ENCODE measurements at places on chromosomes 11 and 22.

GRCh38 chr11:11425806-11426205 lies 72.8 kb upstream of the CSNK2A3 start:
- peak; percentile 65 for DNase-seq

DNA sequence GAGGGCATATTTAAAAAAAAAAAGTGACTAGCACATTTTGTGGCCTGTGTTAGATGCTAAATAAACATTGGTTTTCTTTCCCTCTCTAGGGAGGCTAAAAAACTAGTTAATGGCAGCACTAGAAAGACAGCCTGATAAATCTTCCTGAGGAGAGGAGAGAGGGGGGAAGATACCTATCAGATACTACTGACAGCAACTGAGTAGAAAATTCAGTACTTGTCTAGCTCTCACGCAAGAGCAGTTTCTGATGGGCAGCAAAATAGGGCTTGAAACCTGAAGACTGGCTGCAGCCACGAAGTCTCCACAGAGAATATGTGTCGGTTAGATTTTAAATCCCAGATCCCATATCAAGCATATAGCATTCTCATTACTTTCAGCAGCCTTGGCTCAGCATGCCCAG lies 388.2 kb downstream of the KCNA4 start:
- DNase-seq: no peak

DNA sequence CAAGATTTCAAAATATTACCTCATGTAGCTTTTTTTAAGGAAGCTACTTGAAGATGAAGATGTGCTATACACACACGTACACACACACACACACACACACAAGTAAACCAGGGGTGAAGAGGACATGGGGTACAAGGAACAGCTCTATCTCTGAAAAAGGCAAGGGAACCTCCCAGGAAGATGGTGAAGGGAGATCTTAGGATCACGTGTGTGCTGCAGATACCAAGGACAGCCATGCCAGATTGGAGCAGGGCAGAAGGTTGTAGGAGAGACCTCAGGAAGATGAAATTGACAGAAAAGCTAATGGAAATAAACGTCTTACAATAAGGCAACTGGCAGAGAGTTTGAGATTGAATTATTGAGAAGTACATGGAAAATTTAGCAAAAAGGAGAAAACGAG lies 19.7 kb downstream of the RAB39A start:
- DNase-seq: no peak

DNA sequence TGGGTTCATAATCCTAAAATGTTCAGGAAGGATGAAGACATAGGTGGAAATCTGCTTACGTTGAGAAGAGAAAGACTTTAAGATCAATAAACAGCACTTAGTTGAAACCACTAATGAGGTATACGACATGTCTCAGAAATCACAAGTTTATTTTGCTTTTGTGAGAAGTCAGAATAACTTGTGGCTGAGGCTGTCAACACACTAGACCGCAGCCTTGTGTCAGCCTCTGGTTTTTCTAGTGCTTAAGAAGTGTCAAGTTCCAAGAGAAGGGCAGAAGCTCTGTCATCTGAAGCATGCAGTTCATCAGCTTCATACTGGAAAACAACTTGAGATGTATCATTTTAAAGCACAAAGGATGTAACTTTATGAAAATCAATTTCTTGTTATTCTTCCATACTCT lies 420.9 kb downstream of the METTL15 start:
- DNase-seq: peak; percentile 41

DNA sequence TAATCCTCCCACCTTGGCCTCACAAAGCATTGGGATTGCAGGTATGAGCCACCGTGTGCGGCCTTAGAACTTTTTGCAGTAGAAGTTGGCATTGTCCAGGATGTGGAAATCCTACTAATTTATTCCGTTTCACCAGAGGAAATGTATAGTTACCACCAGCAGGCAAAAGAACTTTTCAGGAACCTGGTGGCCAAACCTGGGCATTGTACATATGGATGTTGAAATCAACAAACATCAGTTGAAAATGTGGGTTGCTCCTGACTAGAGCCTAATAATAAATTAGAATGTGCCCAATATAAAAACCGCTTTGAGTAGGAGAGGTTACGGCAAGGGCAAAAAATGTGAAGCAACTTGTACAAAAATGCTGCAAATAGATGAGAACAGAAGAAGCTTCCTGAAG lies 40.7 kb upstream of the XBP1 start:
- DNase-seq: no peak

DNA sequence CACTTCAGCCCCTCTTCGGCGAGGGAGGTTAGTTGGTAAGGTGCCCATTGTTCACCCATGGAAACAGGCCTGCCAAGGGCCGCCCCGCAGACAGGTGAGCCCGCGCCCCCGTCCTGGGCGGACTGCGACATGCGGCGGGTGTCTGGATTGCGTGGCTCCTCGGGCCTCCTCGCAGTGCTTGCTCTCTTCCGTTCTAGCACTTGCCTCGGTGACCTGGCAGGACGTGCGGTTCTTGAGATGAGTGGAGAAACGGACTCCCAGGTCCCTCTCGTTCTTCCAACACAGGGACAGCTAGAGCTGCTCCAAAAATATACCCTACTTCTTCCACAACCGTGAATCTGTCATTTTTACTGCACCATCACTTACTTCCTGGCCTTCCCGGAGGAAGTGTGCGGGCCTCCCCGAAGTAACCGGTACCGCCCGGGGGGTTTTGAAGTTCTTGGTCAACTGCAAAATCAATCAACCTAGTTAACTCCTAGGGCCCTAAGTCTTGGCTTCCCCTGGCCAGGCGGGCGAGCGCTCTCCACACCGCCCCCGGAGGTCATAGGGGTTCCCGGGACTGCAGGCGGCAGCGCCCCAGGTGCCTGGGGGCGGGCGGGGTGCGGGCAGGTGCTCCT lies 745 bp upstream of the ZBTB44 start:
- DNase-seq: no peak

DNA sequence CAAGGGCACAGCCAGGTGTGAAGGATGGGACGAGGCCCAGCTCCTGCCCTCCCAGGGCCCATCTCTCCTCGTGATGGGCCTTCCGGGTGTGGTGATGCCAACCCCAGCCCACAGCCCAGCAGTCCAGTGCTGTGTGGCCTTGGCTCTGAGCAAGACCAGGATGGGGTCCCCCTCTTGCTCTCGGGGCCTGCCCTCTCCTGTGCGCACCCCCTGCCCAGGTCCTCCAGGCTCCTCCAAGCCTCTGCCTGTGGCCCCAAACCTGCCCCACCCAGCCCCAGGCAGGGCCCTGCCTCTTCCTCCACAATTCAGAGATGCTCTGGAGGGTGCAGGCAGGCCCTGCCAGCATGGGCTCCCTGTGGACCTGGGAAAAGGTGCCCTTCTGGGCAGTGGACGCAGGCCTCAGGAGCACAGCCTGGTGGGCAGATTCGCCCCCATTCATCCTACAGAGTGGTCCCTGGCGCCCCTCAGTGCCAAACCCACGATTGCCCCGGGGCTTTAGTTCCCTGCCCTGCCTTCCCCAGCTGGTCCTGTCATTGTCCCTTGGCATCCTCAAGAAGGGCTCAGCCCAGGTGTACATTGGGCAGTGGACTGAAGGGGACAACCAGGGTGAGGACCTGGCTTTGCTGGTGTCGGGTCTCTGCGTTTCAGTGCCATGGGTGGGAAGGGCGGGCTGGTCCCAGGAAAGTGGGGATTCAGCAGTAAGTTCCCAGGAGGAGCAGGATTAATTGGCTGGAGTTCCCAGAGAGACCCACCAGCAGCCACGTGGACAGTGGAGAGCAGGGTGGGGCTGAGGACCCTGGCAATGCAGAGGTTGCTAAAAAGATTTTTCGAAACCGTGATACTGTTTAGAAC lies 19.8 kb downstream of the EIF1AD start:
- no peak for DNase-seq

DNA sequence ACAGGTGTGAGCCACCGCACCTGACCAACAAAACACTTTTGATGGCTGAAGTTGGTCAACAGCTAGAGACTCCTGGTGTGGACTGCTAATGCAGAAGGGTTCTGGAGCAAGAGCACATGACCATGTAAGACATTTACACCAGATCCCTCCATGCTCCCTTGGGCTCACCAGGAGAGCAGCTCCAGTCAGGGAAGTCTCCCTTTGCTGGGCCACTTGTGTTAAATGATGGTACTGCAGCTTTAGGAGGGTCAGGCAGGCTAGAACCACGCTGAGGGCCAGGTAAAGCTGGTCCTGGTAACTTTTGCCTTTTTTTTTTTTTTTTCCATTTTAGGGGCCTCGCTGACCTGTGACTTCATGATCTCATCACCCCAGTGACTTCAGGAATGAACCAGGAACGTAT lies 146.4 kb downstream of the FBXO7 start:
- no peak for DNase-seq

DNA sequence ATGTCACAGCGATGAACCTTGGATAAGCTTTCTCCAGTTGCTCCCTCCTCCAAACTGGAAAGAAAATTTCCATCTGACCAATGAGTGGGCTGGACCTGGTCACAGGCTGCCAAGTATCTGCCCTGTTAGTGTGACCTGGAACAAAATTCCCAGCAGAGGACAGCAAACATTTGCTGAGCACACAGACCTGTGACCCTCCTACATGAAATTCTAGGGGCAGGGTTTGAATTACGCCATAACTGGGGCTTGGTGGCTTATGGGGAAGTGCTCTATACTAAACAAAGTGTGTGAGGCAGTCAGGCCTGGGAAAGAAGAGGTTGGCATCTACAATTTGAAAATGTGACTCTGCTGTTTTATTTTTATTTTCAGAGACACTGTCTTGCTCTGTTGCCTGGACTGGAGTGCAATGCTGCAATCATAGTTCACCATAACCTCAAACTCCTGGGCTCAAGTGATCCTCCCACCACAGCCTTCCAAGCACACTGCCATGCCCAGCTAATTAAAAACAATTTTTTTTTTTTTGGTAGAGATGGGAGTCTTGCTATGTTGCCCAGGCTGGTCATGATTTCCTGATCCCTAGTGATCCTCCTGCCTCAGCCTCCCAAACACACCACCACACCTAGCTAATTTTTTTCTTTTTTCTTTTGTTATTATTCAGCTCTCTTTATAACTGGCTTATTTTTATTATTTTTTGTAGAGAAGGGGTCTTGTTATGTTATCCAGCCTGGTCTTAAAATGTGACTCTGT lies 13.6 kb upstream of the XBP1 start:
- no peak for DNase-seq

DNA sequence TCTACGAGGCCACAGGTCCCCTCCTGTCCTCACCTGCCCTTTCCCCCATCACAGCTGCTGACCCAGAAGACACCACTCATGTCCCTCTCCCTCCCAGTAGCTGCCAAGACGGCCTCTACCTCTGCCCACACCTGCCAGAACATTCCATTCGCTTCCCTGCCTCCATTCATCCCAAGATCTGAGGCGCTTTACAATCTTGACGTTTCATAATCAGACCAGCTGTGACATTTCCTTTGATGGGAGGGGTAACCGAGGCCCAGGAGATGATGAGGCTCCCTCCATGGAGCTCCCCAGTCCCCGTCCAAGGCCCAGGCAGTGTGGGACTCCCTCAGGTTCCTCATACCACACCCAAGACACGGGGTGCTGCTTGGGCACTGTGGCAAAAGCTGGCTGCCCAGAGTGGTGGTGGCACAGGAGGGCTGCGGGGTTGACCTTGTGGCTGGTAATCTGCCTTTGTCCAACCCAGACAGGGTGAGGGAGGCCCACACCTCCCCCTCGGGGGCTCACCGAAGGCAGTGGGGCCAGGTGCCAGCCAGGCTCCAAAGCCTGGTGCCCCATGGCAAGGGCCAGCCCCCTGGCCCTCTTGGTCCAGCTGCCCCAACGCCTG lies 17.3 kb downstream of the PHLDA2 start:
- no peak for DNase-seq

DNA sequence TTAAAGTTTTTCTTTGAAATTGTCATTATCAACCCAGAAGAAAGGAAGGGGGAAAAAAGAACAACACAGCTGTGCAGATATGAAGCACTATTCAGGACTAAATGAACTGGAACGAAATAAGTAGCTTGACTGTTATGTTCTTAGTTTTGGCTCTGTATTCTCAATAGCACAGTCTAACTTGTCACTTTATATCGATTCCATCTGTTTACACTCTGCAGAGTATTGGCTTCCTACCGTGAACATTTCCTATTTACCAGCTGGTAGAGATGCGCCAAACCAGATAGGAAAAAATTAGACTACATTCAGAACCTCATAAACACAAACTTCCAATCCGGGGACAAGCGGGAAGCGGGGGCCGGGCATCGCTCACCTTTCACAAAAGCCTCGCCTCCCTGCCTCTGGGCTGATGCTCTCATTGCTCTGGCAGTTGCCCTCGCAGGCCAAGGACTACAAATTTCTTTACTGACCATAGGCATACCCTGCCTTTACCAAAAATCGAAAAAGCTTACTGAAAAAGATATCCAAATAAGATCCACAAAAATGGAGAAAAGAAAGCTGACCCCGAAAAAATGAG lies 66.2 kb downstream of the EFCAB6 start:
- DNase-seq: no peak

DNA sequence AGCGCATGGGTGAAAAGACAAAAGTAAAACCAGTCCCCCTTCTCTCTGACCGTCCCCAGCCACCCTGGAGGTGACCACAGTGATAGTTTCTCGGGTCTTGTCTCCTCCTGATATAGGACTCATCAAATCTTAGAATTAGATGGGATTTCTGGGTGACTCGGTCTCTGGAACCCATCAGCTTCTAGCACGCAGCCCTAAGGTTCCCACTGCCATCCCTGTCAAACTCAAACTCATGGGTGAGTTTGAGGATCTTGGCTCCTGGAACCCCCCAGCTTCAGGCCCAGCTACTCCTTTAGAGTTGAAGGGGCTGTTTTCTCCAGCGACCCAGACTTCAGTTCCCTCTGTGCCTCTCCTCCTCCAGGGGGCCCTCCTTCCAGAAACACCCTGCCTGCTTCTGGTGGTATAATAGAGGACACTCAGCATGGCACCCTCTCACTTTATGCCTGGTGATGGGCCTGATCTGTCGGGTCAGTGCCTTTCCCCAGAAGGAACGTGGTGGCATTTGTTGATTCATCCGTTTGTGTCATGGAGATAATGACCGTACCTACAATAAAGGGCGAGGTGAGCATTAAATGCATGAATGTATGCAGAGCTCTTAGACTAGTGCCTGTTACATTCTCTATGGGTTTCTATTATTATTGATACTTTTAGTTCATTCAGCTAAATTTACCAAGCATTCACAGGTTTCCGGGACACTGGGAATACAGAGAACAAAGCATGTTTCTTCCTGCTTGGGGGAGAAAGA lies 31.7 kb downstream of the MCM5 start:
- DNase-seq: no peak

DNA sequence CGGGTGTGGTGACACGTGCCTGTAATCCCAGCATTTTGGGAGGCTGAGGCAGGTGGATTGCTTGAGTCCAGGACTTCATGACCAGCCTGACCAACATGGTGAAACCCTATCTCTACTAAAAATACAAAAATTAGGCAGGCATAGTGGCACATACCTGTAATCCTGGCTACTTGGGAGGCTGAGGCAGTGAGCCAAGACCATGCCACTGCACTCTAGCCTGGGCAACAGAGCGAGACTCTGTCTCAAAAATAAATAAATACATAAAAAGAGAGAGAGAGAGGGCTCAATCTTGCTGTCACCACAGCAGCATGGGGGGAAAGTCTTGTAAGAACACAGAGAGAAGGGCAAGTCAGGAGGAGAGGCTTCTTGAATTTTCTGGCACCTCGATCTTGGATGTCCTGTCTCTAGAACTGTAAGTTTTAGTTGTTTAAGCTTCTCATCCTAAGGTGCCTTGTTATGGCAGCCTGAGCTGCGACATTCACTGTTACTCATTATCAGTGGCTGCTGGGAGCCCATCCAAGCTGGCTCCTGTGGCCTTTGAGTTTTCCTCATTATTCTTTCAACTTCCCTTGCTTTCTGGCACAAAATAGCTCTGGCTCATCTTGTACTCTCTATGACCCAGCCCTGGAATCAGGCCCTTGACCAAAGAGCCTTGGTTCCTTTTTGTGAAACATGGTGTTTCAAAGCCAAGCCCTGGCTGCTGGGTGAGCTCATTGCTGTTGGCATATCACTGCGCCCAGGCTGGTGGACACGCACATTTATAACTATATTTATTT lies 8.0 kb upstream of the PSMC3 start:
- peak; percentile 56 for DNase-seq
